ENCODE measurements at places on chromosomes 13 and 19. TPM values are rescaled to one million over a fixed set of nuclear protein-coding genes. Genes with fewer than 3 reads are reported as not detected.

DNA sequence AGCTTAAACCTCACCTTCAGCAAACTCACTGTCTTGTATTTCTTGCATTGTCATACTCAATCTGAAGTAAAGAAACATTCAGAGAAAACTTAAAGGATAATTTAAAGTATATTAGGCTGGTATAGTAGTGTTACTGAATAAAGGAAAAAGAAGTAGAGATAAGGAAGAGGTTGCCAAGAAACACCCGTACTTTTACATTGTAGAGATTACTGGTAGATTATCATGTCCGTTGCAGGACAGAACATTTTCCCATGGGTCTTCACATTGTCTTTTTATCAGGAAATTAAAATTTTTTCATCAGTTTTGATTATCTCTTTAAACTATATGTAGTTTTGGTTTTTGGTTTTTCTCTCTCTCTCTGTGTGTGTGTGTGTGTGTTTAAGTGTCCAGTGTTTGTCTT lies 19.9 kb upstream of the GPR183 start:
- no peak overlapping the region for H3K4me3 ChIP-seq
- DNase-seq, result no peak
- H3K27ac ChIP-seq, result no peak overlapping the region

DNA sequence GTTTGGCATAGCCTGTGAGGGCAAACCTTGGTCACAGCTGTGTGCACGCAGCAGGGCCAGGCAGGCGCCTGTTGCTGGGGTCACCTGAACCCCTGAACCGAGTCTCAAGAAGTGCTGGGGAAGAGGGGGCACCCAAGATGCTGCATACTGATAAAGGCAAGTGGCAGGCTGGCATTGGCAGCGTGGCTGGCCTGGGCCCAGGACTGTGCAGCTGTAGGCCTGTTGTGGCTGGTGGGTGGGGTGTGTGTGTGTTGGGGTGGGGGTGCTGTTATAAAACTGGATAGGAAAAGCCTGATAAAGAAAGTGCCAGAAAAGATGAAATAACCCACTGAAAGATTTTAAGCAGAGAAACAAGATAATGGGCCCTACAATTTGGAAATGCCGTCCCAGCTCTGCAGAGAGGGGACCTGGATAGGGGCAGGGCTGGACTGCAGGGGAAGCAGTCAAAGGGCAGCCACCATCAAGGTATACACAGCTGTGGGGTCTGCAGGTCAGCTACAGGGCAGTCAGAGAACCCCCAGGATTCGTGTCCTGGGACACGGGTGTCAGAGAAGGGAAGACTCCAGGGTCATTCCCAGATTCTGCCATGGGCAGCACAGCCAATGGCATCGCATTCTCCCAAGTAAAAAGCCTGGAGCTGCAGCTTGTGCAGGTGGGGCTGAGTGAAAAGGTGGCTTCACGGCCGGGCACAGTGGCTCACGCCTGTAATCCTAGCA lies 33.2 kb downstream of the CILP2 start:
- no peaks in the 10 kb centered on the region for H3K27me3 ChIP-seq
- peaks cover 10% of the 10 kb centered on the region for H3K36me3 ChIP-seq
- H3K4me1 ChIP-seq, result no peaks in the 10 kb centered on the region
- H3K4me3 ChIP-seq, result no peak overlapping the region
- no peak for DNase-seq
- no peak overlapping the region for H3K27ac ChIP-seq

- peaks cover 57% of the 10 kb centered on the region for H3K27me3 ChIP-seq
- peaks cover 61% of the 10 kb centered on the region for H3K4me1 ChIP-seq
- no peak overlapping the region for H3K27ac ChIP-seq
- H3K4me3 ChIP-seq, result peak overlapping the region; percentile 71
Measured at GRCh38 chr19:10288662-10289166, 1.0 kb upstream of the ICAM5 start.

DNA sequence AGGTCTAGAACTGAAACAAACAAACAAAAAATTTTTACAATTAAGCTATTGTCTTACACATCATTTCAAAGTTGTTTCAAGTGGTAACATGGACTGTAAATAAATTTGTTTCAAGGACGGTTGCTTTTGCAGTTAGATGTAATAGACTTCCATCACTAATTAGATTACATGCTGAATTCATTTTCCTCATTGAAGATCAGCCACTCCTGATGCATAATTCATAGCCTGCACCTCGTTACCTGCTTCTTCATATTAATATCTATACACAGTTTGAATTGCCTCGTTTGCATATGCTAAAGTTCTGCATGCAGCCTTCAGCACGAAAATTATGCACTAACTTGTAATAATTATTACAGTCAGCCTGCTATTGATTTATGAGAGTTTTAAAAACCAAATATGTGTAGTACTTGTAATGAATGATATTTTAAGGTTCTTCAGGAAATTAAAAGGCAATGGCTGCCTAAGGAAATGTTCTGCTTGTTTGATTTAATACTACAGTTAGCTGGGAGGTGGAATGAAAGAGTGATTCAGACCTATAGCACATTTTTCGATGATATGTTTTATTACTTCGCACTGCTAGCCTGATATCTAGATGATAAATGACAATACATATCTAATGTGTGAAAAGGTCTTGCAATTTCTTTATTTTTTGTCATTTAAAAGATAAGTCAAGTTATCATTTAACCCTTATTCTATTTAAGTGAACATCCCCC lies 184.9 kb downstream of the DACH1 start:
- no peaks in the 10 kb centered on the region for H3K4me1 ChIP-seq
- no peaks in the 10 kb centered on the region for H3K36me3 ChIP-seq
- H3K27ac ChIP-seq, result no peak overlapping the region
- no peak overlapping the region for H3K4me3 ChIP-seq
- H3K27me3 ChIP-seq, result no peaks in the 10 kb centered on the region

- H3K4me3 ChIP-seq, result no peak overlapping the region
- H3K27me3 ChIP-seq, result no peaks in the 10 kb centered on the region
- no peaks in the 10 kb centered on the region for H3K36me3 ChIP-seq
- no peak for DNase-seq
Measured at GRCh38 chr19:42010245-42011126, 16.5 kb upstream of the ATP1A3 start.

DNA sequence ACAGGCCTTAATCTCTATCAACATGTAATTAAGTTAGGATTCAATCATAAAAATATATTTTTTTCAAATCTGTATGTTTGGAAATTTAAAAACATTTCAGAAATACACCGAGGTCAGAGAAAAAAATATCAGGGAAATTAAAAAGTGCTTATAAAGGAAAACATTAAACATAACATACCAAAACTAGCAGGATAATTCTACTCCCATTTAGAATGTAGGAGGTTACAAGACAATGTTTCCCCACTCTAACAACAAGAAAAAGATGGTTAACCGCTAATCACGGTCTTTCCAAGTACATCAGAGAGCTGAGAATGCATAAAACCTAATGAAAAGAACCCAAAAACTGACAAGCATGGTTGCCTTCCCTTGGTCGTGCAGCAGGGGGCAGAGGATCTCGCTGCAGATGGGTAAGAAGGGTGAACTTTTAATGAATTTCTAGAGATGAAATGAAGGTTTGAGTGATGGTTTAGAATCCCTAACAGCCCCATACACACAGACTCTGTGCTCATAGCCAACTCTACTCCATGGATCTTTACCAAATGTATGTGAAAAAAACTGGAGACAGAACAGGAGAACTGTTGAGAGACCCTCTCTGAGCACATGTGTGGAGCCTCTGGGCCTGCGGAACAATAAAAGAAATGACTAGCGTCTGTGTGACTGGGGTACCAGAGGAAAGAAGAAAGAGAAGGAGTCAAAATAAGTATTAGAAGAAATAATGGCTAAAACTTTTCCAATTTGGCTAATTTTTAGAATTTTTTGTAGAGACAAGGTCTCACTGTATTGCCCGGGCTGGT lies 51.3 kb upstream of the LSM14A start:
- H3K4me3 ChIP-seq, result no peak overlapping the region
- DNase-seq, result peak; percentile 77

The DMKN gene
- 0.86 TPM for total RNA-seq

DNA sequence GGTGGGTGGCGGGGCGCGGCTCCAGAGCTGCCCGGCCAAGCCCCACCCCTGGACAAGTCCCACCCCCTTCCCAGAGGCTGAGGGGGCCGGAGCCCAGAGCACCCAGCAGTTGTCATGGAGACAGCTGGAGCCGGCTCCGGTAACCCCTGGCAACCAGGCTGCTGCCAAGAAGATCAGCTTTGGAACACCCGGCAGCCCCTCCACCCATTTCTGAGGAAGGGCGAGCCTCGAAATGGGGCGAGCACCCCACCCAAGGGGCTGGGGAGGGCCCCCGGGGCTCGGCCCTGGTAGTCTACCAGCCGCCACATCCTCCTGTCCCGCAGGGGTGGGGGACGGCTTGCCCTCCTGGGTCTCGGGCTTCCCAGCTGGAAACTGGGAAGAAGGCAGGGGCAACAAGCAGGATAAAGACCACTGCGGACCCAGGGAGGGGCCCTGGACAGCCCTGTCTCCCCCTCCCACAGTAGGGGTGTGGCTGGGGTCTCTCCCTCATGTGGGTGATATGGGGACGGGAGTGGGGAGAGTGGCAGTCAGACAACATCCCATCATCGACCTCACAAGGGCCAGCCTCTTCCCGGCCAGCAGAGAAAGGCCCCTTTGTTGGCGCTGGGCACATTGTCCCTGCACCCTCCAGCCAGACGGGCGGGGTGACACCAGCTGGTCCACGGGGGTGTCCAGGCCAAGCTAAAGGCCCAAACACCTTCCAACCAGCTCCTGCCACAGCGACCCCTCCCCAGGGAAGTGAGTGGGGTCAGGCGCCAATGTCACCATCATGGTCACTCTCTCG lies 1.5 kb downstream of the CERS1 start:
- H3K4me1 ChIP-seq, result peaks cover 5% of the 10 kb centered on the region
- H3K27ac ChIP-seq, result no peak overlapping the region
- H3K36me3 ChIP-seq, result peaks cover 3% of the 10 kb centered on the region

The LYPD3 gene
- total RNA-seq, result 1.6 TPM

DNA sequence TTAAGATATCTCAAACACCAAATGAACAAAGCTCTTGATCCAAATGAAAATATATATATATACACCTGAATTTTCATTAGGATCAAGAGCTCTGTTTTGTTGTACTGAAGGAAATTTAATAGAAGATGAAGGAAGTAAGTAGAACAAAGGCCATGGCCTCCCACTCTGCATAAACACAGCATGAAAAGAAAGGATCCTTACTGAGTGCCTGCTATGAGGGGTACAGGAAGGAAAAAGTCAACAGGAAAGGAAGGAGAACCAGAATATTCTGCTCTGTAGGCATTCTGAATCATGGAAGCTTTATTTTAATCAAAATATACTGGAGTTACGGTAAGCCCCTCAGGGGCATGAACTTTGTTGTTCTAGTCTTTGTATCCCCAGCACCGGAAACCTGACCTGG lies 22.1 kb downstream of the TMTC4 start:
- H3K27ac ChIP-seq, result no peak overlapping the region
- H3K4me3 ChIP-seq, result no peak overlapping the region
- H3K27me3 ChIP-seq, result no peaks in the 10 kb centered on the region
- peaks cover 35% of the 10 kb centered on the region for H3K36me3 ChIP-seq

The TSPAN16 gene
- total RNA-seq, result not detected

The TEX26 gene
- not detected for total RNA-seq

DNA sequence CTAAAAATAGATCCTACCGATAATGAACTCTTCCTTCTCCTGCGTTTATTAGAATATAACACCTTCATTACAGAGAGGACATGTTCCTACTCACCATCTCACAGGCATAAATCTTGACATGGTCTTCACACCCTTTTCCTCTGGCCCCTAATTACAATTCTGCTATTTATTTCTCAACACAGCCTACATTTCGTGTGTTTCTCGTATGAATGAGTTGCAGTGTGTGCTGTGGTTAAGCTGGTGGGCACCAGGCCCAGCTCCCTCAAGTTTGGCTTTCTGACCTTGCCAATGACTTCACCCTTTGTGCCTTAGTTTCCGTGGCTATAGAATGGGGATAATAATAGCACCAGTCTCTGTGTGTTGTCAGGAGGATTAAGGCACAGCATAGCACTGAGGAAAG lies 12.3 kb upstream of the KATNAL1 start:
- DNase-seq, result no peak
- no peak overlapping the region for H3K27ac ChIP-seq
- no peaks in the 10 kb centered on the region for H3K27me3 ChIP-seq
- no peaks in the 10 kb centered on the region for H3K4me1 ChIP-seq
- no peak overlapping the region for H3K4me3 ChIP-seq

The MZT1 gene
- 32.4 TPM for total RNA-seq

The ZNF135 gene
- total RNA-seq, result 0.62 TPM

GRCh38 chr19:41175801-41176777 lies 16.9 kb upstream of the CYP2S1 start:
- H3K4me3 ChIP-seq, result peak overlapping the region; percentile 19
- DNase-seq, result peak; percentile 71
- H3K27me3 ChIP-seq, result no peaks in the 10 kb centered on the region
- no peaks in the 10 kb centered on the region for H3K36me3 ChIP-seq
- peak overlapping the region; percentile 67 for H3K27ac ChIP-seq

The IRGC gene
- total RNA-seq, result not detected

The KIR2DL1 gene
- not detected for total RNA-seq

- DNase-seq, result peak; percentile 79
- no peaks in the 10 kb centered on the region for H3K4me1 ChIP-seq
- no peaks in the 10 kb centered on the region for H3K36me3 ChIP-seq
- no peaks in the 10 kb centered on the region for H3K27me3 ChIP-seq
- no peak overlapping the region for H3K4me3 ChIP-seq
Measured at GRCh38 chr19:35135389-35135909, 590 bp upstream of the LGI4 start.

DNA sequence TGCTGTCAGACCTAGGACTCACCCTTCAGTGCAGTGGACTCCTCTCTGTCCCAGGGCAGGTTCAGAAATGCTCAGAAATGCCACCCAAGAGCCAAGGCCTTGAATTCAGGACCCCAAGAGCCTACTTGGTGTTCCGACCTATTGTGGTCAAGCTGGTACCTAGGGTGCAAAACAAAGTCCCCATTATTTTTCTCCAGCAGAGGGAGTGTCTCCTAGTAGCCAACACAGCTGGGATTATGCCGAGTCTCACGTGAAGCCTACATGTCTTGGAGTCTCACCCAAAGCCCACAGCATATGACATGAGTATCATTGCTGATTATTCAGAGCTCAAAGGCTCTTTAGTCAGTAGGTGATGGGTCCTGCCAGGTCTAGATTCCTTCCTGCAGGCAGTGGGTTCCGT lies 671.1 kb upstream of the SPRY2 start:
- no peaks in the 10 kb centered on the region for H3K27me3 ChIP-seq
- H3K4me3 ChIP-seq, result no peak overlapping the region
- H3K27ac ChIP-seq, result no peak overlapping the region
- no peak for DNase-seq

The ZNF787 gene
- total RNA-seq, result 26.1 TPM

GRCh38 chr19:43524922-43525835 lies 1.8 kb downstream of the ETHE1 start:
- H3K4me3 ChIP-seq, result peak overlapping the region; percentile 97
- peaks cover 21% of the 10 kb centered on the region for H3K4me1 ChIP-seq
- peak overlapping the region; percentile 96 for H3K27ac ChIP-seq
- no peaks in the 10 kb centered on the region for H3K27me3 ChIP-seq

DNA sequence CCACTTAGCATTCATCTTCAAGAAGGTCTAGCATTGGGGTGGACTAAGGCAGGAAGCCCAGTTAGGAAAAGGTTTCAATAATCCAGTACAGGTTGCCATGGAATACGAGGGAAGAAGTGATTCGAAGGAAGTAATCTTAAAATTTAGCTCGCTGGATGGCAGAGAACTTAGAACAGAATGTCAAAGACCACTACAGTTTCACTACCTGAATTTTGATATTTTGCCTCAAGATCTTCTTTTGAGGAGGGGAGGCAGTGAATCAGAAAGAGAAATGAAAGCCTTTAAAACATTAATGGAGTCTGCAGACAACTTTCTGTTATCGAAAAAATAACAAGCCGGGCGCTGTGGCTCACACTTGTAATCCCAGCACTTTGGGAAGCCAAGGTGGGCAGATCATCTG lies 7.0 kb upstream of the RAB8A start:
- no peak overlapping the region for H3K27ac ChIP-seq
- H3K36me3 ChIP-seq, result peaks cover 15% of the 10 kb centered on the region
- no peak for DNase-seq
- no peak overlapping the region for H3K4me3 ChIP-seq
- no peaks in the 10 kb centered on the region for H3K27me3 ChIP-seq
- H3K4me1 ChIP-seq, result no peaks in the 10 kb centered on the region

The PROSER1 gene
- 73.4 TPM for total RNA-seq

The APC2 gene
- total RNA-seq, result 0.07 TPM

Measured in activated naive CD4-positive, alpha-beta T cell treated with anti-CD3 and anti-CD28 coated beads for 36 hours (primary cell).